ENCODE measurements at places on chromosomes 12 and 14. TPM values are rescaled to one million over a fixed set of nuclear protein-coding genes. Genes with fewer than 3 reads are reported as not detected.

DNA sequence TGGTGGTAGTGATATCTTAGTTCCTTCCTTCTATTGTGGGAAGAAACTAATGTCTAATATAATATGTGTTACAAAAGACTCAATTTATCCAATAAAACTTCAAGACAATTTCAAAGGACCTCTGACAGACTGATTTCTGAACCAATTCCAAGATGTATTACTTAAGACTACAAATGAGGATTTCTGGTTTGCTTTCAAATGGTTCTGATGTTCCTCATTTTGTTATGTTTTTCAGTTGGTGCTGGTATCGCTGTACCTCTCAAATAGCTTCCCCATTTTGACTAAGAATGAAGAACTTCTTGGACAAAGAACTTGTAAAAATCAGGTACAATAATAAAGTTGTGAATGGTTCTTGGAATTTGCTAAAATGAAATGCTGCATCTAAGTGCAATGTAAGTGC, 19.4 kb upstream of the MBIP start:
- DNase-seq, result no peak

DNA sequence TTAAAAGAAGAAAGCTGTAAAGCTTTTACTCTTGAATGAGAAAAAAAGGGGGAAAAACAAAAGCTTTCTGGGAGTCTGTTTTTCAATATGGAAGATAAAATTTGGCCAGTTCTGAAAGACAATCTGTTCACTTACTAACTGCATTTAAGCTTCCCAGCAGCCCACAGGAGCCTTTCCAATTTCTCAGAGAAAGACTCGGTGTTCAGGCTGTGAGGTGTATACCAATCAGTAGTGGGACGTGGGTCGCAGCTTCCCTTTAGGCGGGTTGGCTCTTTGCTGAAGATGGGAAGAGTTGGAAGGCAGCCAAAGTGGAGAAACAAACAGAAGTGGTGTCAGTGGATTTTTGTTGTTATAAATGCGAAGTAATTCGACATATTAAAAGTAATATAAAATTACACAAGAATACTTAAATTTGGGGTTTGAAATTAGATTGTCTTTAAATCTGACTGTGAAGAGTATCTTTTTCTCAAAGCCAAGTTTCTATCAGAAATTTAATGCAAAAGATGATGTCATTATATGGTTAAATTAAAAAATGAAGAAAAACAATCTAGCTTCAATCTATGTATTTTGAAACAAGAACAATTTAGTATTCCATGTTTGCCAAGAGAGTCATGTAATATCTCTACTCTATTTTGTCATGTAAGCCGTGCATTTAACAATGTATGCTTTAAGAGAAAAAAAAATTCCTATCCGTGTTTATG, 590.2 kb upstream of the ATXN7L3B start:
- no peak for DNase-seq

GRCh38 chr14:75628816-75629215, 31.9 kb downstream of the ERG28 start:
- no peak for DNase-seq

- no peak for DNase-seq
Observed at GRCh38 chr12:4649358-4649661, 396 bp downstream of the NDUFA9 start.

DNA sequence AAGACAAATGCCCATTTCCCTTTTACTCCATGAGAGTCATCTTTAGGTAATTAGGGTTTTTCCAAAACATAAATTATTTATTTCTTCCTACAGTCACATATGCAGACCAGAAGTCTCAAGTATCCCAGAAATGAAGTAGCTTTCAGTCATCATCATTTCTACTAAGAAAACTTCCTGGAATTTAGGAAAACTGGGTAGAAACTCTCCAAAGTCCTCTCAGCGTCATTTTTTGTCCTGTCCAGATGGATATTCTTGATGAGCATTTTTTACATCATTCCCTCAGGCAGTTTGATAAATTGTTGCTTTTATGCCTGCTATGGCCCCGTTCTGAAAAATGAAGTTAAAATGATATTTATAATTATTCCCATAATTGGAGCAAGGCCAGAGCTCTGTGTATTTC, 93.9 kb upstream of the DCN start:
- DNase-seq, result no peak

GRCh38 chr12:1706632-1706980, 15.7 kb downstream of the ADIPOR2 start:
- DNase-seq, result no peak

- DNase-seq, result no peak
Observed at GRCh38 chr14:99734406-99735051, 50.4 kb downstream of the CYP46A1 start.

- DNase-seq, result no peak
Observed at GRCh38 chr14:31068235-31068634, 42.1 kb upstream of the STRN3 start.

GRCh38 chr12:15839041-15839440, 43.1 kb upstream of the STRAP start:
- no peak for DNase-seq

ADAM20 gene
- 0.25 TPM for polyA plus RNA-seq

GPX2 gene
- polyA plus RNA-seq, result 1.2 TPM

DENR gene
- polyA plus RNA-seq, result 88.6 TPM

SSPN gene
- 10.4 TPM for polyA plus RNA-seq
